ENCODE measurements at places on chromosomes 11 and 22. TPM values are rescaled to one million over a fixed set of nuclear protein-coding genes. Genes with fewer than 3 reads are reported as not detected.

DNA sequence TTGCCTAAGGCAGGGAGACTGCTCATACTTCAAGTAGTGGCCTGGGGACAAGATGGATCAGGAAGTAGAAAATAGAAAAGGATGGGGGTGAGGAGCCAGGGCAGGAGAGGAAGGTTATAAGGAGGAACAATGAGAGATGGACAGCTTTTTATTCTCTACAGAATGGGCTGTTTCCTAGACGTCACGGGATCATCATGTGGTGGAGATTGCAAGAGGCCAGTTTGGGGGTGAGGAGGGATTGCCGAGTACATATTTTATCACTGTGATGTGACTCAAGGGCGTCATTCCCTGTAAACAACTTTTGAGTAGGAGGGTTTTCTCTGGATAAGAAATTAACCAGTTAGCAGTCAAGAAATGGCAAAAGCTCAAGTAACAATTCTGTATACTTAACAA lies 406.3 kb downstream of the ETS1 start:
- no peaks in the 10 kb centered on the region for H3K36me3 ChIP-seq
- no peaks in the 10 kb centered on the region for H3K4me1 ChIP-seq
- no peaks in the 10 kb centered on the region for H3K27me3 ChIP-seq
- H3K4me3 ChIP-seq: no peak overlapping the region
- no peak overlapping the region for H3K27ac ChIP-seq
- DNase-seq: no peak

DNA sequence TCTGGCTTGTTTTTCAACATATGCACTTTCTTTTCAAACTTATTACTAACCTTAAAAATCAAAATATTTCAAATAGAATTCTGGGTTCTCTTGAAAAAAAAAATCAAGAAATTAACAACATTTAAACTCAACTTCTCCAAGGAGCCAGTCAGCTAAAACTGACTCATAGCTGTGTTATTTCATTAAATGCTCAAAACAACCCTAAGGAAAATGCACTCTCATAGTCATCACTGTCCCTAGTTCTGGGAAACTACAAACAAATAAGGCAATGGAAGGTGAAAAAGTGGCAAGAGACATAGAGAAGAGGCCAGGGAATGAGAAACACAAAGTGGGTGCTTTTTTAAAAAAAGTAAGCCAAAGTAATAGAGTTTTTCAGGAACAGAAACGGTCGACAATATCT lies 4.1 kb upstream of the ARHGAP20 start:
- peaks cover 14% of the 10 kb centered on the region for H3K27me3 ChIP-seq
- H3K27ac ChIP-seq: no peak overlapping the region
- H3K4me3 ChIP-seq: no peak overlapping the region
- no peak for DNase-seq
- H3K4me1 ChIP-seq: peaks cover 12% of the 10 kb centered on the region
- H3K36me3 ChIP-seq: no peaks in the 10 kb centered on the region

DNA sequence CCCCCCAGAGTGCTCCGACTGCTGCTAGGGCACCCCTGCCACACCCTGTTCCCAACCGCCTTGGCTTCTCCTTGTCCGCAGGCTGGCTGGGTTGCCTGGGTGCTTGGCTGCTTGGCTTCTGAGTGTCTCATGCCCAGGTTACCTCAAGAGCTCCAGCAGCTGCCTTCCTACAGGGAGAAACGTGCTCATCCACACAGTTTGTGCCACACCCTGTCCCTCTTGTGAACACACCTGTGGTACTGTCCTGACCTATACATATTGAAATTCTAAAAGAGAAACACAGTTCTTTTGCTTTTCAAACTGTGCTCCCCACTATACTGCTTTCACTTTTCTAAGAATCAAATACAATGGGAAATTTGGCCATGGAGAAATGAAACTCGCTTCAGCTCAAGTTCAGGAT lies 191.4 kb downstream of the DBX1 start:
- H3K27me3 ChIP-seq: peaks cover 37% of the 10 kb centered on the region
- H3K4me1 ChIP-seq: peaks cover 12% of the 10 kb centered on the region
- no peak for DNase-seq
- no peaks in the 10 kb centered on the region for H3K36me3 ChIP-seq
- H3K27ac ChIP-seq: no peak overlapping the region

GRCh38 chr11:69726019-69726418 lies 22.2 kb upstream of the FGF19 start:
- H3K4me3 ChIP-seq: no peak overlapping the region
- peaks cover 67% of the 10 kb centered on the region for H3K27me3 ChIP-seq
- no peak for DNase-seq
- no peaks in the 10 kb centered on the region for H3K4me1 ChIP-seq
- no peaks in the 10 kb centered on the region for H3K36me3 ChIP-seq

DNA sequence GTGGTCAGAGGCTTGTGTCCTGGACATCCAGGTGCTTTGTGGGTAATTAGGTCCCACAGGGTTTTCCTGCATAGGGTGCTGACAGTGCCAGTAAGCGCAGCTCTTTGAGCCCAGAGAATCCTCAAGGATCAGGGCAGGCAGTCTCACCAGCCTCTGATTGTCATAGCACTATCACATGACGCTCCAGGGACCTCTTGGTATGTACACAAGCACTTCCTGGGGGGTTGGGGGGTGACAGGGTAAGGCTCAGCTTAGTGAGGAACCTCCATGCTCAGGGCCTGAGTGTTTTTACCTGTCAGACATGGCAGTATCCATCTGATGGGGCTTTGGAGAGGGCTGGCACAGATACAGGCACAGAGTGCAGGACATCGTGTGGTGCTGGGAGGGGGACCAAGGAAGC lies 27.9 kb upstream of the SUSD2 start:
- peak overlapping the region; percentile 66 for H3K27ac ChIP-seq
- H3K36me3 ChIP-seq: peaks cover 5% of the 10 kb centered on the region
- DNase-seq: no peak
- no peak overlapping the region for H3K4me3 ChIP-seq
- H3K27me3 ChIP-seq: no peaks in the 10 kb centered on the region

DNA sequence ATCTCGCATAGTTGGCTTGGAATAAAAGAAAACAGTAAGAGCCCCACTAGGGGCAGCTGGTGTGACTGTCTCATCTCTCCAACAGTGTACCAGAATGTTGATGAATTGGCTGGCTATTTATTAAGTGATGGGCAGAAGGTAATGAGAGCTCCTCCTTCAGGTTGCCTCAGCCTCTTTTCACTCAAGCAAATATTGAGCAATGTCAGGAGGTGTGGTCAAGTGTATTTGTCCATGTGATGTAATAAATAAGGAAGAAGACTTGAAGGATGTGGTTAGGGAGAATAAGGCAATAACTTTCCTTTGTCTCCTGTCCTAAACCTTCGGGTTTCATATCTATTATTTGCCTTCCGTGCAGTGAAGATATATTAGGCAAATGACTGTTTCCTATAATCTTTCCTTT lies at the start of gene TCN1:
Gene TCN1 (minus strand): TSS at position 91 of the 400 bp plus-strand sequence. CDS start 17 bp downstream, at position 74.
- no peaks in the 10 kb centered on the region for H3K36me3 ChIP-seq
- no peak within 1 kb of the TSS for H3K27ac ChIP-seq
- no peak for DNase-seq
- H3K4me1 ChIP-seq: no peaks in the 10 kb centered on the region

GRCh38 chr22:30254314-30254713 lies 7.8 kb upstream of the LIF start:
- H3K36me3 ChIP-seq: no peaks in the 10 kb centered on the region
- H3K4me1 ChIP-seq: peaks cover 4% of the 10 kb centered on the region
- no peak overlapping the region for H3K4me3 ChIP-seq
- no peak overlapping the region for H3K27ac ChIP-seq
- DNase-seq: no peak

- H3K4me3 ChIP-seq: no peak overlapping the region
- no peak for DNase-seq
- H3K27ac ChIP-seq: no peak overlapping the region
- H3K4me1 ChIP-seq: peaks cover 7% of the 10 kb centered on the region
Observed at GRCh38 chr11:128058580-128059208, 528.7 kb downstream of the ETS1 start.

DNA sequence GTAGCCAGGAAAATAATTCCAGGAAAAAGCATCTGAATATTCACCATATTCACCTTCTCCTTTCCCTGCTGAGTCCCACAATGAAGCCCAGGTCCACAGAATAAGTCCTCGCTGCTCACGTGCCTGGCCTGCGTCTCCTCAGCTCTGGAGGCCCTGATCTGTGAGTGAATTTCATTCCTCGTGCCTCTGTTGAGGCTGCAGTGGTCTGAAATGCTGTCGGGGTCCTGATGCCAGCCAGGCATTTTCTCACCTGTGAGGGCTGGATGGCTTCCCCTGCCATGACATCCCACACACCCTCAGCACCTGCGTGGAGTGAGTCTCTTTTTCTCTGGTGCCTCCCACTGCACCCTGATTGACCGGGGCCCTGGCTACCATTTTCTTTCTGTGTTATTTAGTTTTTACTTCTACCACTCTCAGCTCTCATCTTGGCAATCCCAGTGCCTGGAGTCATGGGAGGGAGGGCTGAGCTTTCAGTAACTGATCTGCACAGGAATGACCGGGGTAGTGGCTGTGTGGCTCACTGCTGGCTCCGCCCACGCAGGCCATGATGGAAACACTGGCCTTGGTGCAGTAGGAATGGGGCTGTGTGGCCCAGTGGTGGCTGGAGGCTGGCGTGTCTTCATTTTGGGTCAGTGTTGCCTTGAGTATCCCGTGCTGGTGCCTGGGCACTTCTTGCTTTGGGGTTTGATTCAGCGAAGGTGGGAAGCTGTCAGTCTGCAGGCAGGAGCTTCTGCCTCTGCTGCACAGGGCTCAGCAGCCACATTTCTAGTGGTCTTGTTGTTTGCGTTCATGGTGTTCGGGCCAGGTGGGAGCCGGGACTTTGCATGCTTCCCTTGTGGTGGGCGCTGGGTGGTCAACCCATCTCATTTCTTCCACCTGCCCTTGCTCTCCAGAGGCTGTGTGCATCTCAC lies 807.2 kb downstream of the TBC1D22A start:
- H3K4me1 ChIP-seq: no peaks in the 10 kb centered on the region
- H3K27me3 ChIP-seq: no peaks in the 10 kb centered on the region
- no peak overlapping the region for H3K27ac ChIP-seq
- no peak for DNase-seq

GRCh38 chr22:48047722-48048500 lies 1285.5 kb downstream of the TBC1D22A start:
- no peak overlapping the region for H3K27ac ChIP-seq
- peaks cover 5% of the 10 kb centered on the region for H3K4me1 ChIP-seq
- H3K27me3 ChIP-seq: peaks cover 19% of the 10 kb centered on the region
- no peak for DNase-seq
- H3K36me3 ChIP-seq: no peaks in the 10 kb centered on the region

- H3K4me3 ChIP-seq: no peak overlapping the region
- H3K27me3 ChIP-seq: no peaks in the 10 kb centered on the region
- H3K4me1 ChIP-seq: peaks cover 6% of the 10 kb centered on the region
- no peak overlapping the region for H3K27ac ChIP-seq
- DNase-seq: no peak
Observed at GRCh38 chr11:57499983-57500461, 15.5 kb downstream of the SLC43A1 start.

- H3K36me3 ChIP-seq: no peaks in the 10 kb centered on the region
- no peak overlapping the region for H3K4me3 ChIP-seq
- no peaks in the 10 kb centered on the region for H3K27me3 ChIP-seq
Observed at GRCh38 chr11:75265851-75266531, 25.4 kb downstream of the TPBGL start.

DNA sequence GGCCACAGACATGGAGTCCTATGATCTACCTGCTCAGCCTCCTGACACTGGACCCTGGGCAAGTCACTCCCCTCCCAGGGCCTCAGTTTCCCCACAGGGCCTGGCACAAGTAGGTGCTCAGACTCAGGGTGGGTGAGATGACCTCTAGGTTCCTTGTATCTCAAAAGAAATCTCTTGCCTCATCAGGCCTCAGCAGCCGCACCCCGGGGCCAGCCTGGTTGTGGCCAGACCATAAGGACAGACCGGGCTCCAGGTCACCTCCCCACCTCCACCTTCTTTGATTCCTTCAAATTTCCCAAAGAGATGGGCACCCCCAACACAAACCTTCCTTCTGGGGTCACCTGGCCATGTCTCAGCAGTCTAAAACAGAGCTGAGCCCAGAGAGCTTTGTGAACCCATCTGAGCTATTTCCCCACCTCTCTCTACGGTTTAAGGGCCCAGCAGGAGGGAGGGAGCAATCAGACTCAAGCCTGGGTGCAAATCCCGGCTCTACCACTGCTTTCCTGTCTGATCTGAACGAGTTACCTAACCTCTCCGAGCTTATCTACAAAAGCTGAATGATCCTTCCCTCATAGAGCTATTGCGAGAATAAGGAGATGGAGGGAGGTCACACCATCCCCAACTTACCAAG lies 2.5 kb upstream of the APOL4 start:
- H3K27ac ChIP-seq: no peak overlapping the region
- H3K36me3 ChIP-seq: no peaks in the 10 kb centered on the region
- peaks cover 23% of the 10 kb centered on the region for H3K4me1 ChIP-seq
- H3K27me3 ChIP-seq: peaks cover 8% of the 10 kb centered on the region
- H3K4me3 ChIP-seq: peak overlapping the region; percentile 52

- peak overlapping the region; percentile 85 for H3K27ac ChIP-seq
- H3K36me3 ChIP-seq: peaks cover 3% of the 10 kb centered on the region
- peaks cover 64% of the 10 kb centered on the region for H3K4me1 ChIP-seq
- peak overlapping the region; percentile 91 for H3K4me3 ChIP-seq
Observed at GRCh38 chr22:24156141-24156912, 25.0 kb upstream of the SUSD2 start.

- peaks cover 5% of the 10 kb centered on the region for H3K27me3 ChIP-seq
- H3K36me3 ChIP-seq: no peaks in the 10 kb centered on the region
- H3K27ac ChIP-seq: no peak overlapping the region
- DNase-seq: peak; percentile 7
- no peak overlapping the region for H3K4me3 ChIP-seq
Observed at GRCh38 chr11:8251616-8252295, 11.9 kb downstream of the LMO1 start.

- H3K27ac ChIP-seq: no peak overlapping the region
- H3K27me3 ChIP-seq: no peaks in the 10 kb centered on the region
- peaks cover 20% of the 10 kb centered on the region for H3K4me1 ChIP-seq
- no peaks in the 10 kb centered on the region for H3K36me3 ChIP-seq
Observed at GRCh38 chr22:22386602-22387385, 121.7 kb downstream of the ZNF280B start.

MUC5AC gene
- total RNA-seq: not detected

CASP5 gene
- total RNA-seq: not detected

APOA4 gene
- not detected for total RNA-seq

TPBGL gene
- total RNA-seq: not detected

MUC6 gene
- total RNA-seq: not detected

DEUP1 gene
- total RNA-seq: not detected

OTOG gene
- not detected for total RNA-seq

SLC35F2 gene
- total RNA-seq: 21.9 TPM

TRIM29 gene
- total RNA-seq: not detected

SHISAL1 gene
- not detected for total RNA-seq

ESAM gene
- total RNA-seq: 2.3 TPM

B3GAT3 gene
- 48.8 TPM for total RNA-seq

SMIM35 gene
- total RNA-seq: 1.9 TPM

CARD16 gene
- 31.5 TPM for total RNA-seq

SART1 gene
- 92.3 TPM for total RNA-seq
